Activated CD4-positive, alpha-beta memory T cell treated with anti-CD3 and anti-CD28 coated beads for 36 hours (primary cell): ENCODE measurements at places on chromosomes 4 and X.
A peak's percentile ranks its signal among the peaks of the same experiment; 100 is the strongest.

DNA sequence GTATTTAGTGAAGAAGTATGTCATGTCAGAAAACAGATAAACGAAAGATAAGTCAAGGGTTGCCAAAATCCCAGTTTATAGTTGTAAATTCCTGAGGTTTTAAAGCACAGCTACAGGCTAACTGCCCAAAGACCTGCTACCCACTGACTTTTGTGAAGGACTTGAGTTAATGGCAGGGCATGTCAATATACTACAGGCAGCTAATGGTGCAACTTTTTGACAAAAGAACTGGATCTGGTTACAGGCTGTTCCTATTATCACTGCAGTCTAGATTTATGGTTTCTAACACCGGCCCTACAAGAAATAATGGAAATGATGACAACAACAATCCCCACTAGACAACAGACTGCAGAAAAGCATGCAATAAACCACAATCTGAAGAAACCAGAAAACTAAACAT, 6.4 kb downstream of the SCML2 start:
- no peak for DNase-seq

- peak; percentile 15 for DNase-seq
These were observed 137.4 kb upstream of the STIM2 start for GRCh38 chr4:26723216-26723615.

GRCh38 chr4:76782837-76783236, 115.1 kb downstream of the SOWAHB start:
- DNase-seq, result no peak

DNA sequence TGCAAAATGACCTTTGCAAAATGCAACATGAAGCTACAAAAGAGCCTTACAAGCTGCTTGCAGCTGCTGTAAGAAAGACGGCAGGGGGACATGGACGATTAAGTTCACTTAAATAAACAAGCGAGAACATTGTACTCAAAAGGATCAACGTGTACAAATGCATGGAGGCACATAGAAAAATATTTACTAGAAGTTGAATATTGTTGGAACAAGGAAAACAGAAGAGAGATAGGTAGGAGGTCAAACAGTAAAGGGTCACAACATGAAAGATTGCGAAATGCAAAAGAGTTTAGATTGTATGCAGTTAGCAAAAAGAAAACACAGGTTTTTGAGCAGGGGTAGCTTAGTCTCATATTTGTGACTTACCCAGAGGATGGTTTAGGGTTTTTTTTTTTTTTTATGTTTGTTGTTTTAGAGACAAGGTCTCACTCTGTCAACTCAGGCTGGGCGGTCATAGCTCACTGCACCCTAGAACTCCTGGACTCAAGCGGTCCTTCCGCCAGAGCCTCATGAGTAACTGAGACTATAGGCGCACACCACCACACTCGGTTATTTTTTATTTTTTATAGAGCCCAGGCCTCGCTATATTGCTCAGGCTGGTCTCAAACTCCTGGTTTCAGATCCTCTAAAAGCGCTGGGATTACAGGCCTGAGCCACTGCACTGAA, 1.4 kb upstream of the PHF8 start:
- DNase-seq, result no peak

- DNase-seq, result no peak
These were observed 731.9 kb downstream of the STPG2 start for GRCh38 chr4:97411356-97411755.

DNA sequence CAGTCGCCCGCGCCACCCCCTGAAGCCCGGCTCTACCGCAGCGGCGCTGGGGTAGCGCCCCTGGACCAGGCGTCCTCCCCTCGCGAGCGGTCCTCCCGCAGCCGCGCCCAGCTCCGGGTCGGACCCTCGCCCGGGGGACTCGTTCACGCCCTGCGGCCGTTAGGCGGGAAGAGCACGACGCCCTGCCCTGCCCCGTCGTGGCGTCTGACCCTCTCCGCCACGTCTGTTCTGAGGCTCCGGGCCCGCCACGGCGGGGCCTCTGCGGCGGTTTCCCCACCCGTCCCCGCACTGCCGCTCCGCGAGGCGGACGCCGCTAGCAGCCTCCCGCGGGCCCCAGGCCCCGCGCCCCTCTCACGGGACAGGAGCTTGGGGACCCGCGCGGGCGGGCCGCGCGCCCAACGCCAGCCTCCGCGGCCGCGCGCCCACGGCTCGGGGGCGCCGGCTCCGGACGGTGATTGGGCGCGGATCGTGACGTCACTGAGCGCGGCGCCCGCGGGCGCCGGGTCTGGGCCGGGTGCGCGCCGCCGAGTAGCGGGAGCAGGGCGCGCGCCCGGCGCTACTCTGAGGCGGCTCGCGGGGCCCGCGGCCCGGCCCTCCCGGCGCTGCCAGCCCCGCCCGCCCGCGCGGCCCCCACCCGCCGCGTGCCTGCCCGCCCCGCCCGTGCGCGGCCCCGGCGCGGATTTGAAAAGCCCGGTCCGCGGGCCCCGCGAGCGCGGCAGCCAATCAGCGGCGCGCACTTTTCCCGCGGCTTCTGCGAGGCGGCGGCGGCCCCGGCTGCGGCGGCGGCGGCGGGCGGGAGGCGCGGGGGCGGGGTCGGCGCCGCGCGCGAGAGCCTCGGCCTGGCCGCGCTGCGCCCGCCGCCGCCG, at the start of gene NSD2:
Gene NSD2, plus strand, starts transcription at position 816 of the 866 bp plus-strand sequence. CDS start 29,262 bp downstream, outside the sequence.
- DNase-seq, result peak; percentile 93

DNA sequence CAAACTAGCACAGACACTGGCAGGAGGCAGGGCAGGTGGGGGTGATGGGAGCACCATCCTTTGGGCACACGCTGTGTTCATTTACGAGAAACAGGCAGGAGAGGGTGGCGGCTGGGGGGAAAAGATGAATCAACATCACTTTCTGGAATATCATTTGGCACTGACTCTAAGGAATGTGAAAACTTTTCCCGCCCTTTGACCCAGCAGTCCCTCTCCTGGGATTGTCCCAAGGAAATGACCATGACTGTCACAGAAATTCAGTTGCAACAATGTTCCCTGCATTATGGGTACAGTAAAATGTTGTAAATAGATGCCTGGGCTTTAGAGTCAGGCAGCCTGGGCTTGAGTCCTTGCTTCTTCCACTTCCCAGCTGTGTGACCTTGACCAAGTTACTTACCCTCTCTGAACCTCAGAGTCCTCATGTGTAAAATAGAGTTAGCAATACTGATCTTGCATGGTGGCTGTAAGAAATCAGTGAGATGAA, 58.6 kb downstream of the ABLIM2 start:
- DNase-seq, result no peak

DNA sequence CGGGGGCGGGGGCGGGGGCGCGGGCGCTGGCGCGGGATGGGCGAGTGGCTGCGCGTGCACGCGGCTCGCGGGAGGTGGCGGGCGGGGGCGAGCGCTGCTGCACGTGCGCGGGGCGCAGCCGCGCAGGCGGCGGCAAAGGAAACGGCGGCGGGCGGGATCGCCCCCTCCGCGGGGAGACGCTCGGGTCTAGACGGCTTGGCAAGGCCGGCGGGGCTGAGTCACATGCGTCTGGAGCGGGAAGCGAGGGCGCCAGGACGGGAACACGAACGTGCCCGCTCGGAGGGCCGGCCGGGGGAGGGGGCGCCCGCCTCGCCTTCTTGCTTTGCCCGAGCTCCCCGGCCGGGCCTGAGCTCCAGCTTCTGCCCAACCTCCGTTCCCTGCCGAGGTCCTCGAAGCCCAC, 4.3 kb upstream of the HAUS7 start:
- DNase-seq, result peak; percentile 58

DNA sequence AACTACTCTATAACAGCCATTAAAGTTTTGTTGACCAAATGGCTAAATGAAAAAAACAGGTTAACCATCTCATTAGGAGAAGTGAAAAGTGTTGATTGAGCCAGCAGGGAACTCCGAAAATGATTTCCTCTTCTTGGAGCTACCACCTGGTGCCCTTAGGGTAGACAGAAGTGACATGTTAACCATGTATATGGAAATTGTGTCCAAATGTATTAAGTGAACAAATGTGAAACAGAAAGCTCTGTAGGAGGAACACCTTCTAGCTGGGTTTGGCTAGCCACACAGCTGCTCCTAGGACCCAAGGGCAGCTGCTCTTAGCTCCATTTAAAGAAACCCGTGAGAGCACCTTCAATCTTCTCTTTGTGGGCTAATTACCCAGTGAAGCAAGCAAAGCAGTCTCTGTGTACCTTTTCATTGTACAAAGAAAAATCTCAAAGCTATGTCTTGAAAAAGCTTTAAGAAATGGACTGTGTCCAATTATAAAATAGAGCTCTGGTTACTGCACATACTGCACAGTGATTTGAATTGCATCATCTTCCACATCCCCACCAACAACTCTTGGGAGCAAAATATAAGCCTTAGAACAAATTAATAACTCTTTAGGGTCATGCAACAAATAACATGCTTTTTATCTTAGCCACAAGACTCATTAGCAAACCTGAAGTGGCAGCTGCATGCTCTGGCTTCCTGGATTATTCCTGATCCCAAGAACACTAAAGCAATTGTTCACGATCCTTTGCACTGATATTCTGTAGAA, 59.2 kb upstream of the PARM1 start:
- no peak for DNase-seq

DNA sequence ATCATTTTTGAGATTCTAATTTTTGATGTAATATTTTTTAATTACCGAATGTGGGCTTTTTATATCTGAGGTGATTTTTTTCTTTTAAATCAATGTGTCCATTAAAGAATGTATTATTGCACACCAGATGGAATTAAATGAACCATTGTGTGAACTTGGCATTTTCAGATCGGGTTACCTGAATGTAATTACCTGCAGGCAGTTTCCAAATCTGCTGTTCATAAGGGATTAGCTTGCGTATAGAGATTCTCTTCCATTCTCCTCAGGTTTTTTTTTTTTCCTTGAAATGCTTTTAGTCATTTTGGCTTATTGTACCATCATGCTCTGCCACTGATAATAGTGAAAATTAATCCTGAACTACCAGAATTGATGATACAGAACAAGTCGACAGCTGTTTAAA, 511.5 kb upstream of the ATOH1 start:
- DNase-seq, result no peak

DNA sequence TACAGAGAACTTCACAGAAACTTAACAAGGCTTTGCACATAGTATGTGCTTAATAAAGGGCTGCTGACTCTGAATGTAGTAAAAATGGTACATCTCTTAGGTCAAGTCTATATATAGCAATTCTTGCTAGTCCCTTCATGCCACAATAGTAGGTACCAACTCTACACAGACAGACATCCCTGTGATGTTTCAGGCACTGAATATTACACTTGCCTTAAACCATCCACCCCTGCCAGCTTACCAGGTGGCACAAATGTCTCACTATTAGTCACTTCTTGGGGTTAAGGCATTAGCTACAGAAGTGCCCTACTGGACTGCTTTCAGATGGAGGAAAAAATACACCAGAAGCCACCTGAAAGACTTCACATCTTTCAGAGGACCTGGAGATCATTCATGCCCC, 86.3 kb upstream of the CITED1 start:
- no peak for DNase-seq

DNA sequence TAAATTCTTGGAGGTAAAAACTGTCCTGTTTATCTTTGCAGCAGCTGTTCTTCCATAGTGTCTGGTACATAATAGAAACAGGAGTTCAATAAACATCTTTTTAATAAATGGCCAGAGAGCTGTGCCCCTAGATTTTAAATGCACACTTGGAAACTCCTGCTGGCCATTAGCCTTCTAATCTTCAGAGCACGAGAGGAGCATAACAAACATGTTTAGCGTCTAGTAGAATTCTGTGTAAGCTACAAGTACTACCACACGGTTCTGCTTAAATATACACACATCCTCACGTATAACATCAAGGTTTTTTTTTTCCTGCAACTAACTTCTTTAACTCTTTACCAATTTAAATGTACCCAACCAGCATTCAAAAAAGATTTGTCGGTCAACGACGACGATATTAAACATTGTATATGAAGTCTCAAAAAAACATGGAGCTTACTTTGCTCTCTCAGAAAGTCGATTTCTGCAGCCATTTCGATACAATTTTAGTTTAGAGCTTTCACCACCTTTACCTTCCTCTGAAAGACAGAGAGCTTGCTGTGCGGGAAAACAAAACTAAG, 628 bp downstream of the SCLT1 start:
- DNase-seq, result no peak

- peak; percentile 35 for DNase-seq
These were observed 14.7 kb downstream of the CXCR3 start for GRCh38 chrX:71603618-71604017.

GRCh38 chrX:119502727-119503483, 34.7 kb downstream of the SLC25A5 start:
- DNase-seq, result peak; percentile 38

DNA sequence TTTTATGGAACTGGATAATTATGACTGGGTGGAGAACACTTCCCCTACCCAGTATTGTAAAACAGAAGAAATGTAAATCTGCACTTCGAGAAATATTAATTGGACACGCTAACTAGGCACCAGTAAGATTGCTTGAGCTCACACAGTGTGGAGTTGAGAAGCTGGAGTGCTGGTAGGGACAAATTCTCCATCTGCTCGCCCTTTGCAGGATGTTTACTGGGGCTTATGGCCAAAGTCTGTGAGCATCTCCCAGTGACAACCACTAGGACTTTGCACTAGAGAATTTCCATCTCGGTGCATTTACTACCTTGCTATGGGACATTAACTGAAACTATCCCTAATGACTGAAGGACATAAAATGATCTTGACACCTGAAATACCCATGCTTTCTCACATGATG, 33.7 kb upstream of the GPR34 start:
- DNase-seq, result no peak

DNA sequence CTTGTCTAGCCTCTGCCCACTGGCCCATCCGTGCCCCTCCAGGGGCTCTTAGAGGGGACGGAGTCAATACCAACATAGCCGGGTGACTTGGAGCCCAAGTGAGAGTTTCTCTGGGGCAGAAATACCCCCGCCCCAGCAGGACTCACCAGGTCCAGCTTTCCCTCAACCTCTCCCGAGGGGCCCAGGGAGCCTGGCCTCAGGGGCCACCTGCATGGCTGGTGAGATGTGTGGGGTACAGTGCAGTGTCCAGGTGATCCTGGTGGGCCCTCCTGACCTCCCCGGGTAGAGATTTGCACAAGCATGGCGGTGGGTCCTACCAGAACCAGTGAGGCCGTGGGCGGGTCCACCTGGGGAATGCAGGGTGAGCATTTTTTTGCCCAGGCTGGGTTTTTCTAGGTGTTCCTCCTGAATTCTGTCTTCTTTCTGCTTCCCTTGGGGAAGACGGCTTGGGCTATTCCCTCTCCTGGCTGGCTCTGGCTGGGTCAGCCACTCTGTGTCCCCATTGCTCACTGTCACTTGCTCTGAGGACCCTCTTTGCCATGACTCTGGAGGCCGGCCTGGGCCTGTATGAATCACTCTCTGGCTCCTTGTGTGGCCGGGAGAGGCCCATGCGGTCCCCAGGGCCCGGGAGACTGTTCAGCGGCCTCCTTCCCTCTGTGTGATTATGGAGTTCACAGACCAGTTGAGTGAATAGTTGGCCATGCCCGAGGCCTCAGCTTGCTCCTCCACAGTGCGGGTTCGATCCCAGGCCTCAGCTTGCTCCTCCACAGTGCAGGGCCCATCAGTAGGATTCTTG, 71.0 kb upstream of the NKX1-1 start:
- DNase-seq, result no peak

DNA sequence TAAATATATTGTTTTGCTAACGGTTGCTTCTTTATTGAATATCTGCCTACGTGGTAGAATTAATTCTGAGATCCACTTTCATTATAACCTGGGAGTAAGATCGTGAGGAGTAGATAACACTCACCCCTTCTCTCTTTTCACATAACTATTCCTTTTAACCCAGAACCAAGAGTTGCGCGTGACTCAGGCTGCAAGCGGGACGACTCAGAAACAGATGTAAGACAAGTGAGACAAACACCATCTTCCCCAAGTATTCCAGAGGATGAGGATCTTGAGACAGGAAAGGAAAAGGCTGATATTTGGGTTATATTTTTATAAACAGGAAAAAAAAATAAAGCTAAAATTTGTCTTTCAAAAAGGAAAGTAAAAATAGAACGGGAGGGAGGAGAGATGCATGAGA, 318.8 kb upstream of the NOCT start:
- no peak for DNase-seq
